ENCODE measurements at places on chromosomes 4 and X.

DNA sequence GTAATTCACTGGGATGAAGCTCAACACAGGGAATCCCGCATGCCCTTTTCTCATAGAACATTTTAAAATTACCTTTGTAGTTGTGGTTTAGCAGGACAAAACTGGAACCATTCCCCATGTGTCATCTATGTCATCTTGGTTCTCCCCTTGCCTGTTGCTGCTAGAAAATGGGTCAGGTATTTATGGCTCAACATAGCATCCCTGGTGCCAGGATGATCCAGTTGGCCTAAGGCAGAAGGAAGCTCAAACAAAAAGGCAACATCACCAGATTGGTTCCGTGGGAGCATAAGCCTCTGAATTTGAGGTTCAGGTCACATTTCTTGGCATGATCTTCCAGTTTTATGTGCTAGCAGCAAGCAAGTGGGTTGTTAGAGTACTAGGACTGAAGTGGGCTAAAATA, 552.6 kb upstream of the BOD1L1 start:
- no peak for DNase-seq
- H3K4me3 ChIP-seq: no peak overlapping the region
- H3K27ac ChIP-seq: no peak overlapping the region
- no peaks in the 10 kb centered on the region for H3K36me3 ChIP-seq
- peaks cover 11% of the 10 kb centered on the region for H3K4me1 ChIP-seq
- H3K27me3 ChIP-seq: no peaks in the 10 kb centered on the region

DNA sequence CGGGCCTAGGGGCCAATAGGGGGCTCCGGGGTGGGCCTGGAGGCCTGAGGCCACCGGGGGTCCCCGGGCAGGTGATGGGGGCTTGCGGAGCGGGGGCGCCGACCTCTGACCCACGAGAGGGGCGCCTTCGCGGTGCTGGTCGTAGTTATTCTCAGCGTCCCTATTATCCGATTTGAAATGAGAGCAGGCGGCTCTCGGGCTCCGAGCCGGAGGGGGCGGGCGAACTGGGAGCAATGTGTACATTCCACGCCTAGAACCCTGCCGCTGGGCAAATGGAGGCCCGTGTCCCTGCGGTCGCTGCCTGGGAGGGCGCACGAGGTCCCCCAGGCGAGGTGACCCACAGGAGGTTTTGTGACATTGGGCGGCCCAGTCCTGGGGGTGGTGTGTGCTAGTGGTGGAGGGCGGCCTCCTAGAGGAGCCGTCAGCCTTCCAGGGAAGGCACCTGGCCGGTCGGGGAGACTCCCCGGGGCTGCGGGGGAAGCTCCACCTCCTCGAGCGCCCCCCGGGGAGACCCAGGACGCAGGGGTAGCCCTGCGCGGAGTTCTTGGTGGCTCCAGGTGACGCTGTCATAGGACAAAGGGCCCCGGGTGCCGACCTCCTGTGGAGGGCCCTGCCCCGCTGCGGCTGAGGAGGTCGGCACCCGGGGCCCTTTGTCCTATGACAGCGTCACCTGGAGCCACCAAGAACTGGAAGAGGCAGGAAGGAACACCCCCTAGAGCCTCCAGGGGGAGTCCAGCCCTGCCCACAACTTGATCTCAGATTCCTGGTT, 102.6 kb upstream of the PRKX start:
- DNase-seq: peak; percentile 54
- peak overlapping the region; percentile 76 for H3K4me3 ChIP-seq
- H3K4me1 ChIP-seq: peaks cover 14% of the 10 kb centered on the region
- H3K27ac ChIP-seq: peak overlapping the region; percentile 86
- no peaks in the 10 kb centered on the region for H3K36me3 ChIP-seq
- no peaks in the 10 kb centered on the region for H3K27me3 ChIP-seq

- no peaks in the 10 kb centered on the region for H3K36me3 ChIP-seq
- no peak for DNase-seq
These were observed 57.3 kb upstream of the WDR19 start for GRCh38 chr4:39124885-39125599.

DNA sequence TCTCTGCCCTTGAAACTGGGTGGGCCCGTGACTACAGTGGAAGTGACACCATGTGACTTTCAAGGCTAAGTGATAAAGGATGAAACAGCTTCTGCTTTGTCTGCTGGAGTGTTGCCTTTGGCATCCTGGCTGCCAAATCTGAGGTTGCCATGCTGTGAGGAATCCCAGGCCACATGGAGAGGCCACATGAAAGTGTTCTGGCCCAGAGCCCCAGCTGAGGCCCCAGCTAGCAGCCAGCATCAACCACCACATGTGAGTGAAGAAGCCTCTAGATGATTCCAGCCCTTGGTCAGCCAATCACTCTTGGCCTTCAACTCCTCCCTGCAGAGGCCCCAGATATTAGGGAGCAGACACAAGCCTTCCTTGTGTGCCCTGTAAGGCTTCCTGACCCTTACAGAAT, 94.4 kb upstream of the BCOR start:
- H3K4me1 ChIP-seq: peaks cover 7% of the 10 kb centered on the region
- no peak overlapping the region for H3K4me3 ChIP-seq
- H3K27me3 ChIP-seq: no peaks in the 10 kb centered on the region
- H3K36me3 ChIP-seq: no peaks in the 10 kb centered on the region
- H3K27ac ChIP-seq: no peak overlapping the region
- no peak for DNase-seq

- no peak overlapping the region for H3K4me3 ChIP-seq
- peaks cover 27% of the 10 kb centered on the region for H3K4me1 ChIP-seq
- no peak overlapping the region for H3K27ac ChIP-seq
- H3K36me3 ChIP-seq: no peaks in the 10 kb centered on the region
- no peak for DNase-seq
- H3K27me3 ChIP-seq: no peaks in the 10 kb centered on the region
These were observed 8.8 kb downstream of the FNIP2 start for GRCh38 chr4:158777423-158778155.
